ENCODE measurements at places on chromosomes 12 and 14.

- DNase-seq: no peak
These were observed 30.6 kb downstream of the BORCS5 start for GRCh38 chr12:12387501-12387900.

DNA sequence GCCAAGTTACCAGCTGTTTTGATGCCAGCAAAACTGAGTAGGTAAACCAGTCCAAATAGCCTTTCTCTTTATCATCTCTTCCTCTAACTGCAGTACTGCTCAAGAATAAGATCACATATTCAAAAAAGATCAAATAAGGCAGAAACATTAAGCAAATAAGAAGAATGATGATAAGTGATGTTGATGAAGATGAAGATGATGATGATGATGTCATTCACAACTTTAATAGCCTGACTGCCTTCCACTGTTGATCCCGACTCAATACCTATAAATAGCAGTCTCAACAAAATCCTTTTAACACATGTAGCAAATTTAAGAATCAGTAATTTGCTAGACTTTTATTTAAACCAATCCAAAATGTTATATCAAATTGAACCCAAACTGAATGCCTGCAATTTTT is 47.1 kb downstream of the NELL2 start:
- DNase-seq: no peak

GRCh38 chr14:68495101-68496039 is 297.5 kb downstream of the ZFP36L1 start:
- DNase-seq: no peak

GRCh38 chr14:101844751-101845150 is 83.2 kb downstream of the PPP2R5C start:
- DNase-seq: no peak

DNA sequence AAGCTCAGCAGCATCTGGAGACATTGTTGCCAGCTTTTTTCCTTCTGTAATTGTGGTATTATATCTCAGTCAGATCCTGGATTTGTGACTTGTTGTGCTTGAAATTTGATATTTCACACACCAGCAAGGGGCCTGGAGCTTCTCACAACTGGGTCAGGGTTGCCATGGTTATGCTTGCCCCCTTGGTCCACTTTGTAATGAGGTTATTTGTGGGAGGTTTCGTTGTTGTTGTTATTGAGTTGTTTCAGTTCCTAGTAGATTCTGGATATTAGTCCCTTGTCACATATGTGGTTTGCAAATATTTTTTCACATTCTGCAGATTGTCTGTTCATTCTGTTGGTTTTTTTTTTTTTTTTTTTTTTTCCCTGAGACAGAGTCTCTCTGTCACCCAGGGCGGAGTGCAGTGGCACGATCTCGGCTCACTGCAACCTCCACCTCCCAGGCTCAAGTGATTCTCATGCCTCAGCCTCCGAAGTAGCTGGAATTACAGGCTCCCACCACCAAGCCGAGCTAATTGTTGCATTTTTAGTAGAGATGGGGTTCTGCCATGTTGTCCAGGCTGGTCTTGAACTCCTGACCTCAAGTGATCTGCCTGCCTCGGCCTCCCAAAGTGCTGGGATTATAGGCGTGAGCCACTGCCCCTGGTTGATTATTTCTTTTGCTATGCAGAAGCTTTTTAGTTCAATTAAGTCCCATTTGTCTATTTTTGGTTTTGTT is 80.6 kb upstream of the ETV6 start:
- DNase-seq: no peak

GRCh38 chr12:131565267-131566015 is 145.4 kb upstream of the SFSWAP start:
- no peak for DNase-seq

DNA sequence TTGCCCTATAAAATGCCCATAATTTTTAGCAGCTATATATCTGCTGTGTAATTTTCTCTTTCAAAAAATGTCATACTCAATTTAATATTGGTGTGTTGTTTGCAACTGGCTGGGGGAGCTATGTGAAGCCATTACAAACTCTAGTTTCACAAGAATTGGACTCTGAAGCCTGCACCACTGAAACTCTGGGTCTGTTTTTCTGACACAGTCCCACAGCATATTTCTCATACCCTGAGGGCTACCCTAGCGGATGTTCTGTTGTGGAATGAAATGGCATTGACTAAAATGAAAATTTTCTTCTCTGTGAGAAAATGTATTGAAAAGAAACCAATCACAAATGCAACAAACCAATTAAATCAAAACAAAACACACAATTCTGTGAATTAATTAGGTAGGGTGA is 284.6 kb upstream of the NPAS3 start:
- DNase-seq: no peak

GRCh38 chr12:52913431-52913821 is 8.6 kb upstream of the KRT8 start:
- DNase-seq: no peak

GRCh38 chr14:101335061-101335661 is 226.1 kb upstream of the DIO3 start:
- no peak for DNase-seq

- no peak for DNase-seq
These were observed 16.5 kb downstream of the ANKRD9 start for GRCh38 chr14:102493096-102493495.

- no peak for DNase-seq
These were observed 133.0 kb downstream of the PAWR start for GRCh38 chr12:79557690-79558315.

DNA sequence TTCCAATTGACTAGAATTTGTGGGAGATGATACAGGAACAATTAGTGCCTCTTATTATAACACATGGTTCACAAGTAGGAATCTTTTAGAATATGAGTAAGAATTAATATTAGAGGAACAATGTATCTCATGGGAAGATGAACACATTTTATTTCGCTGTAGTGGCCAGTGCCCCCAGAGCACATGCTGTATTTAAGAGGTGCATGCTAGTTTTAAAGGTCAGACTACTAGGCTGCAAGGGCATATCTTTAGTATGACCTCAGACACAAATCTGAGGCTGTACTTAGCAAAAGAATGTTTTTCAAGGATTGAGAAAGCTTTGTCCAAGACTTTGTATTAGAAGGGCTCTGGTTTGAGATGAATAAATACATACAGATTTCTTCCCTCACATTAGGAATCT is 586.9 kb downstream of the CCER1 start:
- no peak for DNase-seq
